ENCODE measurements at places on chromosomes 7 and 10.

GRCh38 chr7:109997837-109998236, 1093.1 kb upstream of the LRRN3 start:
- no peak for DNase-seq

DNA sequence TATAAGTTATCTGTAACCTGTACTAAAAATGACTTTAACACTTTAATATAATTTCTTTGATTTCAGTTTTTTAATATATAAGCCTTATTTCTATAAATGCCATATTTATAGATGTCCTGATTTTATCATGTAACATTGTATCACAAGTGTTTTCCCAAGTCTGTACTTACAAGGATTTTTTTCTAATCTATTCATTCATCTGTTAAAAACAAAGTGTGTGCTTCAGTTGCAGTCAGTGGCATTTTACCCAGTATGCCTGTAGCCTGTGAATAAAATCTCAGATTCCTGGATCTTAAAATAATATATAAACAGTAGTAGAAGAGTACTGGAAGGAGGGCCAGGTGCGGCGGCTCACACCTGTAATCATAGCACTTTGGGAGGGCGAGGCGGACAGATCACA, 17.4 kb downstream of the PRKRIP1 start:
- no peak for DNase-seq

GRCh38 chr10:119896061-119896655, 3.6 kb downstream of the SEC23IP start:
- no peak for DNase-seq

GRCh38 chr10:12801214-12802087, 200.1 kb downstream of the CCDC3 start:
- no peak for DNase-seq

DNA sequence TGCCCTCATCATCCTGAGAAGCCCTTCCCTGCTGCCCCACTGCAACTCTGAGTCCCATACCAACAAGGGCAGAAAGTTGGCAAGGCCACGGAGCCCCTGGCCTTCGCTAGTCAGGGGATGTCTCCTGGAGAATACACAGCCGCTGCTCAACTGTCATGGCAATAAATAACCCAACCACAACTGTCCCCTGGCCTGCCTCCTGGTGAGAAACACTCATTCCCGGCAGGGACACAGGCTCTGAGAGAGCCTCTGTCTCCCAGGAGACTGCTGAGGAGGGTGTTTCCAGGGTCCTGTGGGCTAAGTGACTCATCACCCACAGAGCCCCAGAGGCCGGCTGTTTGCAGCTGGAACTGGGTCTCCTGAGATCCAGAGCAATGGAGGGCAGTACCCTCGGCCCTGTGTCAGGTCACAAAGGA, 354.1 kb downstream of the TNS3 start:
- DNase-seq = no peak

DNA sequence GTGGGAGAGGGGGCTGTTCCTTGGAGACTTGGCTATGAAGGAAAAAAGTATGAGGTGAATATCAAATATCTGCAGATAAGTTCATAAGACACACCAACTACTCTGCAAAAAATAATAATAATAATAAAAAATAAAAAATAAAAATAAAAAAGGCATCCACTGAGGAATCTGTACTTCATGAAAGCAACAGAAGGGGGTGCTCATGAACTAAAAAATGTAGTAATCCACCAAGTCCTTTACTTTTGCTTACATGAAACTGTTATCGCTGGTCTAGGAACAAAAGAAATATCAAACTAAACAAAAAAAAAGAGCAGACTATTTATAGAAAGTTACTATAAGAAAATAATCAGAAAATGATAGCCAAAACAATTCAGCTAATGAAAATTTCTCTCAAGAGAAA, 579.0 kb downstream of the PHTF2 start:
- DNase-seq = no peak

GRCh38 chr10:111211706-111212105, 134.9 kb downstream of the ADRA2A start:
- no peak for DNase-seq

GRCh38 chr10:123409426-123409825, 255.2 kb downstream of the BUB3 start:
- DNase-seq = no peak

DNA sequence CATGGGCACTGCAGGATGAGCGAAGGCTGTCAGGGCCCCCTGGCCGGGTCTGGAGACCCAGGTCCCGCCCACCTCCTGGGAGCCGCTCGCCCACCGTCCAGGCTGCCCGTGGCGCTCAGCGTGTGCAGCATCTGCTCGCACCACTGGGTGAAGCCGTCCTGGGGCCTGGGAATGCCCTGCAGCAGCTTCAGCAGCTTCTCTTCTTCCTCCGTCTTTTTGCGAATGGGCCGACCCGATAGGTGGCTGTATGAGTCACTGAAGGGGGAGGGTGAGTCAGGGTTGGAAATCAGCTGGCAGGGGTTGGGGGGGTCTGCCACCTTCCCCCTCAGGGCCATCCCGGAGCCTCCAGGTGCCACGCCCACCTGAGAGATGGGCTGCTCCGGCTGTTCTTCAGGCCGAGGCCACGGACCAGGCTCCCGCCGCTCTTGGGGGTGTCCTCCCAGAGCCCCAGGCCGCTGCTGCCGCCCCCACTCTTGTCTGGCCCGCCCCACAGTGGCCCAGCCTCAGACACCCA, 8.7 kb downstream of the GNB2 start:
- no peak for DNase-seq

GRCh38 chr10:62433901-62434300, 59.7 kb downstream of the ZNF365 start:
- DNase-seq = no peak

DNA sequence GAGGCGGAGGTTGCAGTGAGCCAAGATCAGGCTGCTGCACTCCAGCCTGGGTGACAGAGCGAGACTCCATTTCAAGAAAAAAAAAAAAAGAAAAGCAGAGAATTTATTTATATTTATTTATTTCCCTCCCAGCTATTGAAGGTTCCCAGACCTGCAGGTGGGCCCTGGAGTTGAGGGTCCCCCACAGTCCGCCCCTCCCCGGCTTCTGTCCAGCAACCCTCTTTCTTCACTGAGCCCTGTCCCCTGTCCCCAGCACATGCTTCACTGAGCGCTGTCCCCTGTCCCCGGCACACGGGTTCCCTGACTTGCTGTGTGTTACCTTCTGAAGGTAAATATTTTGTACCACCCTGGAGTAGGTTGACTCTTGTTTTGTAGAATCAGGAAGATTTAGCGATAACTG, 301.7 kb upstream of the PITRM1 start:
- no peak for DNase-seq

DNA sequence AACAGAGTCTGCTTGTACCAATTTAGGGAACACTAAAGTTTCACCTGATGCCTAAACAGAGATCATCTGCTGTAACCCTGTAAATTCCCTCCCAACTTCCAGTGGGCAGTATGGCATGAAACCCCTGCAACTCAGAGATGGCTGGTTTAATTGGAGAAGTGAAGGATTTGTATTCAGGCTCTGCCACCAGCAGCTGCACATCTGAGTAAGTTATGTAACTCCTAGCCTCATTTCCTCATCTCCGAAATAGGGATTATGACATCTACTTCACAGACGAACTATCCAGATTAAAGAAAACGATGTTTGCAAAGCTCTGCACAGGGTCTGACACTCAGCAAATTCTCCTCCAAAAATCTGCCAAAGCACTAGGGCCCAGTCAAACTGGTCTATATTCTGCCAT, 493.0 kb downstream of the KCNMA1 start:
- DNase-seq = no peak

- no peak for DNase-seq
Observed at GRCh38 chr7:27779873-27780272, 39.9 kb downstream of the TAX1BP1 start.

DNA sequence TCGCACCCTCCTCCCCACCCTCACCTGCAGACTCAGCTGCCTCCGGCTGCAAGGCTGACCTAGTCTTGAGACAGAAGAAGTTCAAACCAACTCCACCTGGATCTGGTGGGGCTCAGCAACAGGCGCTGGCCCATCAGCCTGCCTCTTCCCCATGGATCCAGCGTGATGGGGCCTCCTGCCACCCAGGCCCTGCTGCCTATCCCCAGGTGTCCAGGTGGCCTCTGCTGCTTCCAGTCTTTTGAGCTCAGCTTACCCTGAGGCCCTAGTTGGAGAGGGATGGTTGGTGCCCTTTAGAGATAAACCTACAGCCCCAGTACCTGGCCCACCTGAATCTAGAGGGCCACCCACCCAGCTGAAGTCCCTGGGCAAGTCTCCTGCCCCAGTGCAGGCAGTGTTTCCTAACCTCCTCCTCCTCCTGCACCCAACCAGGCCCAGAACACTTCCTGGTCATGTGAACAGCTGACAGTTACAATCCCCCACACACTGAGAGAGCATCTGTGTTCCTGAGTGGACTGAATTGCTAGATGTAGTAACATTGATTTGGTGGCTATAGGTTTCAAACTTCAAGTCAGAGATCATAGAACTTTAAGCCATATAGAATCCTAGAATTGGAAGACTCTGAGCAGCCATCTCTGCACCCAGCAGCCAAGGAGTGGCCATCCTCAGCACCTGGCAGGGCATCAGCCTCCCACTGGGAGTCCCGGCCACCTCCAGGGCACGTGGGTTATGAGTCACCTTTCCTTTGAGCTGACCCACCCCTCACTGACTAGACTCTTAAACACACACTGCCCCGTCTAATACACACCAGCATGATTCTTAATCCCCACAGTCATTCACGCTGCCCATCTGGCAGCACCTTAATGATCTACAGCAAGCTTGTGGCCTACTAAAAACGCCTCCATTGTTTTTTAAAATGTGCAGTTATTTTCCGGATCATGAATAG, 51.9 kb downstream of the ALOX5 start:
- DNase-seq = no peak

DNA sequence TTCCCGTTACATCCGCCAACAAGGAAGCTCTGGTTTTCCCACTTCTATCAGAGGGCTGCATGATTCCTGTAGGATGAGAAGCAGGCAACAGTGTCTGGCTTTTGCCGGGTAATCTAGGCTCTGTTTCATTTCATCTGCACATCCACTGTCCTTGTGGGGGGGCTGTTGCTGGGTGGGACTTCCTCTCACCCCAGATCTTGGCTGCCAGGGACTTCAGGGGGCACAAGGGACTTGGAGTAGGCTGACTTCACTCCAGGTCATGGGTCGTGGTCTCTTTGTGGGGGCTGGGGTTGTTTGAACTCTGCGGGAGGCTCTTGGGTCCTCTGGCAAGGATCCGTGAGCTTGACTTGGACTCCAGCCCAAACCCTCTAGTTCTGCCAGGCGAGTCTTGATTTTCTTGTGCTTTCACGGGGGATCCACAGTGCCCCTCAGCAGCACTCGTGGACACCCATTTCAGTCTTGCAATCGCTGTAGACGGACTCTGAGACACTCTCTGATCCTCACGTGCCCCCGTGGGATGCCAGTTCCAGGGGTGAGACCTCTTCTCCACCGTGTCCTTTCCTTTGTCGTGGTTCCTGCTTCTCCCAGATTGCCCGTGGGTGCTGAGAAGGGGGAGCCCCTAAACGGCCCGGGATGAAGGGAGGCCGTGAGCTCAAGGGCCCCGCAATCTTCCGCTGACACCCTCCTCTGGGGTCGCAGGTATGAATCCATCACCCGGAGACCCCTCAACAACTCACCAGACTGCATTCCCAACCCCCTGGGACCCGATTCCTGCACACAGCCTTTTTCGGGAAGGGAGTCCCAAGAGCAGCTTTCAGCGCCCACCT, 21.4 kb upstream of the ZNF273 start:
- no peak for DNase-seq
